ENCODE measurements at places on chromosomes 5 and 9. TPM values are rescaled to one million over a fixed set of nuclear protein-coding genes. Genes with fewer than 3 reads are reported as not detected.

GRCh38 chr5:28862860-28863196 is 1824.4 kb upstream of the CDH9 start:
- no peak for DNase-seq

DNA sequence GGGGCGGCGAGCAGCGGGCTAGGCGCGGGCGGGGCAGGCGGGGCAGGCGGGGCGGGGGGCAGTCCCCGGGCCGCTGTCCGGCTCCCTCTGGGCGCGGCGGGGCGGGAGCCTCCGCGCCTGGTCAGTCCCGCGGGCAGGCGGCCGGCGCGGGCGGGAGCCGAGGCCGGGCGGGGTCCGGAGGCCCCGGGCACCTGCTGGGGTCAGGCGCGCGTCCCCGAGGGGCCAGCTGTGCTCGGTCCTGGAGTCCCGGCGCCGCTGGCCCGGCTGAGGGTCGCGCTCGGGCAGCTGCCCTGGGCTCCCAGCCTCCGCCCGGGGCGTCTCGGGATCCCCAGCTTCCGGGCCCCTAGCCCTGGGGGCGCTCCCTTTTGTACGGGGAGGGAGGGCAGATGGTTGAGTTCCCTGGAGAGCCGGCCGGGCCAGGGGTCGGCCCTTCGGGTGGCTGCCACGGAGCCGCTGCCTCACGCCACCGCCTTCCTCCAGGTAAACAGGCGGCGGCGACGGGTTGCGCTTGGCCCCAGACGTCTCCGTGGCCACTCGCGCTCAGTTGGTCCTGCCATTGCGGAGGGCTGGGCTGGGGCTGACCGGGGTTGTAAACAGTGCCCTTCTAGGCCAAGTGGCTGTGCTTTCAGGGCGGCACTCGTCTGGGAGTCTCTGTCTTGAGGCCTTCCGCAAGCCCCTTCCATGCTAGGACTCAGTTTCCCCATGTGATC is 473 bp downstream of the ZBTB34 start:
- no peak for DNase-seq

DNA sequence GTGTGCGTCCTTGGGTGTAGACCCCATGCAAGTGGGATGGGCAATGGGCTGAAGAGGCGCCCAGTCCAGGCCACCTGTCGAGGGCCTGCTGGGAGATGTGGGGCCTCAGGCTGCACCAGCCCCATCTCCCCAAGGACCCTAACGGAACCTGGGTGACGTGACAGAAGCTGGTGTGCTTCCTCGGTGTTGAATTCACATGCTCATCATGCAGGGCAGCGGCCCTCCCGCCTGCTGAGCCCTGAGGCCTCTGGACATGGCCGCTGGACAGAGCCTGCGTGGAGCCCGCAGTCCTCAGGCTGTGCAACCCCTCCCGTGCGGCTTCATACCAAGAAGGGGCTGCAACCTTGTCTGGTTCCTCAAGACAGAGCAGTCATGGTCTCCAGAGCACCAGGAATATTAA is 26.8 kb downstream of the TERT start:
- no peak for DNase-seq

GRCh38 chr5:14452685-14453454 is 128.7 kb upstream of the OTULINL start:
- DNase-seq, result peak; percentile 58

DNA sequence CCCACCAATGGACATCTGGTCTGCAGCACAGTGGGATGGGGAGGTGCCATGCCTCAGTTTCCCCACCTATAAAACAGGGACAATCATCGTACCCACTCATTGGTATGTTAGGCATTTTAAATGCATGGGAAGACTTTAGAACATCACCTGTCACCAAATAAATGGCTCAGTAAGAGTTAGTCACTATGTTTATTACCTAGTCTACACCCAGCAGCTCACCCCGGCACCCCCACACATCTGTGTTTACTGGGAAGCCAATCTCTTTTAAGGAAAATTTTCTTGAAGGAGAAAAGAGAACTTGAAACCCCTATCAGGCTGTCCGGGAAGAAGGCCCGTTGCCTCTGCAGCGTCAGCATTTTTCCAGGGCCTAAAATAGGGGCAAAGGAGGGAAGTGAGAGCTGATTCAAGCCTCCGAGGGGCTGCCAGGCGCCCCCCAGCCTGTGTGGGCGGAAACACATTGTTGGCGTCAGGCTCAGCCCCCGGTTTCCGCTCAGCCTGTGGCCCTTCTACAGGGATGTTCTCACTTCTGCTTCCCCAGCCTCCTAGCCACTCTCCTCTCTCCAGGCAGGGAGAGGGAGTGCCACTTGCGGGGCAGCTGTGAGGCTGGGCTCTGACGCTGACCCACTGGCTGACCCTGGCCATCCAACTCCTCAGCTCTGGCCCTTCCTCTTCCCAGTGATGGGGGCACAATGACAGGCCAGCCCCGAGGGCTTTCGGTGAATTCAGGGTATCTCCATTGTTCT is 4.6 kb downstream of the CSF1R start:
- peak; percentile 26 for DNase-seq

- no peak for DNase-seq
Measured at GRCh38 chr5:36252722-36253365, 11.1 kb upstream of the NADK2 start.

GRCh38 chr5:136518814-136519213 is 153.5 kb upstream of the TRPC7 start:
- DNase-seq, result no peak

DNA sequence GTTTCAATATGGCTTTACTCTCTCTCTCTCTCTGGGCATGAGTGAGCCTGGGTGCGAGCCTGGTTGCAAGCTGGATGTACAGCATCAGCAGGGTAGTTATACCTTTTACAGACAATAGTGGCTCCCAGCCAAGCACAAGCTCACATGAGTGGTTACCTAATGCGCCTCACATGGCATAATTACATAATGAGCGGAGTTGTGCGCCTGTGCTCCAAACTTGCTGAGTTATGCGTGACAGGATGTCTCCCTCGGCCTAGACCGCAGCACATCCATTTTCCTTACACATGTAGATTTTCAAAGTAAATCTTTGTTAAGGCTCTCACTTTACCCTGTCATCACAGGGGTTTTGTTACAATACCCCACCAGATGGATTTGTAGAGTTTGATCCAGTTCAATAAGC is 233.5 kb upstream of the WWC1 start:
- DNase-seq, result no peak

DNA sequence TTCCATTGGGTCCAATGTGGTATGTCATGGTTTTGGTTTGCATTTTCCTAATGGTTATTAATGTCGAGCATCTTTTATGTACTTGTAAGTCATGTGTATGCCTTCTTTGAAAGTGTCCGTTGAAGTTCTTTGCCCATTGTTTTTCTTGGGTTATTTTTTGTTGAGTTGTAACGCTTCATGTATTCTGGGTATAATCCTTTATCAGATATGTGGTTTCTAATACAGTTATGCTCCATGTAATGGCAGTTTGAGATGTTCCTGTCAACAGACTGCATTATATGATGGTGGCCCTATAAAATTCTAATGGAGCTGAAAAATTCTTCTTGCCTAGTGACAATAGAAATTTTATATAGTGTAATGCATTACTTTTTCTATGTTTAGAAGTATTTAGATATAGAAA is 17.2 kb downstream of the RIC1 start:
- no peak for DNase-seq

GRCh38 chr5:113067635-113068344 is 91.2 kb downstream of the DCP2 start:
- DNase-seq, result peak; percentile 94

DNA sequence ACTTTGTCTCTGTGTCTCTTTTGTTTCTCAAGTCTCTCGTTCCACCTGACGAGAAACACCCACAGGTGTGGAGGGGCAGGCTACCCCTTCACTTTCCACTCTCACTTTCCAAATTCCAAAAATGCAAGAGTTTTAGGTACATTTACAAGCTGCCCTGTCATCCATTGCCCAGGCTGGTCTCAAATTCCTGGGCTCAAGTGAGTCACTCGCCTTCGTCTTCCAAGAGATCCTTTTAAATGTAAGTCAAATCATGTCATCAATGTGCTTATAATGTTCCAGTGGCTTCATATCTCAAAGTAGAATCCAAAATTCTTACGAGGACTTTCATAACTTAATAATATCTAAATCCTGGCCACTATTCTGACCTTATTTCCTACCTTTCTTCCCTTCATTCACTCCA is 20.4 kb upstream of the UGCG start:
- no peak for DNase-seq

GRCh38 chr5:40841068-40841805 is at the start of gene CARD6:
TSS of gene CARD6 (plus strand) at chr5:40841367. CDS start at chr5:40841383, 16 bp downstream.
- peak; percentile 31 for DNase-seq

GRCh38 chr5:65426656-65427055 is 55.1 kb downstream of the ADAMTS6 start:
- no peak for DNase-seq

DNA sequence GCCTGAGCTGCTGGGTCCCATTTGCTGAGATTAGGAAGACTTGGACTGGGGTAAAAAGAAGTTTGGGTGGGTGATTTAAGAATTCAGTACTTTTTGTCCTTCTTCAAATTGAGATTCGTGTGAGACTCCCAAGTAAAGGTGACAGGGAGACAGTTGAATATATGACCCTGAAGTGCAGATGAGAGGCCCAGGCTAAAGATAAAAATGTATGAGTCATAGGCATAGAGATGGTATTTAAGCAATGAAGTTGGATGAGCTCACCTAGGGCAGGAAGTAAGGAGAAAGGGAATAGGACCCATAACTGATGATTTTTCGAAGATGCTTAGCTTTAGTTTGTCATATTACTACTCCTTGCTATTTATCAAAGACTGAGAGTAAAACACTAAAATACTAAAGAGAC is 255.9 kb upstream of the ADRA1B start:
- DNase-seq, result no peak

DNA sequence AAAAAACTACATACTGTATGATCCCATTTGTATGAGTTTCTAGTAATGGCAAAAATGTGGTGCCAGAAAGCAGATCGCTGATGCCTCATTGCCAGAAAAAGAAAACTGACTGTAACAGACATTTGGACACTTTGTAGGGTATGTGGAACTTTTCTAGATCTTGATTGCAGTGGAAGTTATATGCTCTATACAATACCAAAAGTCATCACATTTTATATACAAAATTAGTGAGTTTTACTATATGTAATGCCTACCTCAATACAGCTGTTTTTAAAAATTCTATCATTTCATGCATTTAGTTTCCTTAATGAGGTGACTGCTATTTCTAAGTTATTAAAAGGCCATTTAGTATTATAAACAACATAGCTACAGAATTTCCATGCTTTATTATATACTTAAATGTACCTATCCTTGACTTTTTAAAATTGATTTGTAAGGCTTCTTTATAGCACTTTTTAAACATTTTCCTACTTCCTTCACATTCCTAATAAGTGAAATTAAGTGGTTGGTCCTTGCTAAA is 199.9 kb downstream of the CWC27 start:
- DNase-seq, result no peak

- DNase-seq, result no peak
Measured at GRCh38 chr5:131323378-131323777, 59.5 kb downstream of the CDC42SE2 start.

- no peak for DNase-seq
Measured at GRCh38 chr5:26674846-26675245, 363.5 kb downstream of the CDH9 start.

- DNase-seq, result no peak
Measured at GRCh38 chr5:63097286-63097685, 518.7 kb downstream of the LRRC70 start.

DNA sequence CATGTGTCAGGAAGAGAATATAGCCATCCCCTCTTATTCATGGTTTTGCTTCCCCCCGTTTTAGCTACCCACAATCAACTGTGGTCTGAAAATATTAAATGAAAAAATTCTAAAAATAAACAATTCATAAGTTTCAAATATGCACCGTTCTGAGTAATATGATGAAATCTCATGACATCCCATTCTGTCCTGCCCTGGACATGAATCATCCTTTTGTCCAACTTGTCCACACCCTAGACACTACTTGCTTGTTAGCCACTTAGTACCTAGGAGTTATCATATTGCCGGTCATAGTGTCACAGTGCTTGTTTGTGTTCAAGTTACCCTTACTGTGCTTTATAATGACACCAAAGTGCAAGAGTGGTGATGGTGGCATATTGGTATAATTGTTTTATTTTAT is 113.5 kb downstream of the CAAP1 start:
- peak; percentile 5 for DNase-seq

- peak; percentile 62 for DNase-seq
Measured at GRCh38 chr5:17143335-17143734, 74.1 kb upstream of the BASP1 start.

- DNase-seq, result no peak
Measured at GRCh38 chr5:85069659-85070640, 685.3 kb upstream of the EDIL3 start.

DNA sequence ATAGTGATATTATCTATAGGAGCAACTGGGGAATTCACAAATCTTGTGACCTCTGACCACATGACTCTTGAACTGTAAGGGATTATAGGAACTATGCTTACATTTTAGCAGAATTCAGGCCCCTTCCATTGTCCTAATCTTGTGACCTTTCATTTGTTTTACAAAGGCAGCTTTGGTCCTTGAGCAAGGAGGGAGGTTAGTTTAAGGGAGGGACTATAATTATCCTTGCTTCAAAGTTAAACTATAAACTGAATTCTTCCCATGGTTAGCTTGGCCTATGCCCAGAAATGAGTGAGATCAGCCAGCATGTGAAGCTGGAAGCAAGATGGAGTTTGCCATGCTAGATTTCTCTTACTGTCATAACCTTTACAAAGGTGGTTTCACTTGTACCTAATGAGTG is 51.2 kb downstream of the TARS1 start:
- peak; percentile 56 for DNase-seq

GRCh38 chr5:130975299-130975698 is 189.8 kb downstream of the HINT1 start:
- no peak for DNase-seq

GRCh38 chr5:35575578-35575977 is 42.1 kb upstream of the SPEF2 start:
- DNase-seq, result no peak

Gene FAM78A
- total RNA-seq, result under 0.01 TPM

Gene NPR2
- total RNA-seq, result 5.2 TPM

Gene ENTPD2
- not detected for total RNA-seq

Gene SMIM33
- not detected for total RNA-seq

Gene PDE8B
- under 0.01 TPM for total RNA-seq

Gene FCN2
- total RNA-seq, result not detected

Gene TSSK1B
- under 0.01 TPM for total RNA-seq

Gene SHROOM1
- 1.4 TPM for total RNA-seq

Gene SLC45A2
- total RNA-seq, result not detected

Gene PCDHA1
- not detected for total RNA-seq

Gene GPRIN1
- 2.5 TPM for total RNA-seq

Gene BTNL8
- total RNA-seq, result not detected

Gene FIBCD1
- total RNA-seq, result 1.1 TPM

Gene MYOT
- total RNA-seq, result not detected

Gene TLX3
- total RNA-seq, result not detected
